ENCODE measurements at places on chromosomes 3 and 15.

DNA sequence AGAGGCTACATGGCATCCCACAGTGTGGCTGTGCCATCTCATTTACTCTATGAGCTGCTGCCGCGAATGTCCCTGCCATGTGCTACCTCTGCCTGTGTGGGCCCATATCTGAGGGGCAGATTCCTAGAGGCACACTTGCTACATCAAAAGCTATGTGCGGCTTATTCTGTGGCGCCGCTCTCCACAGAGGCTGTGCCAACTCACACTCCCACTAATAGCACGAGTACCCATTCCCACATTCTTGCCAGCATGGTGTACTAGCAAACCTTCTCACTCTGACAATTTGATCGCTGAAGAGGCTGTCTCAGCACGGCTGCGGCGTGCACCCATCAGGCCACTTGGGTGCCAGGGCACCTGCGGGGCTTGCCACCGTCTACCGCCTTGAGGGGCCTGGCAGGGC lies 31.2 kb upstream of the MUSTN1 start:
- no peak for DNase-seq

DNA sequence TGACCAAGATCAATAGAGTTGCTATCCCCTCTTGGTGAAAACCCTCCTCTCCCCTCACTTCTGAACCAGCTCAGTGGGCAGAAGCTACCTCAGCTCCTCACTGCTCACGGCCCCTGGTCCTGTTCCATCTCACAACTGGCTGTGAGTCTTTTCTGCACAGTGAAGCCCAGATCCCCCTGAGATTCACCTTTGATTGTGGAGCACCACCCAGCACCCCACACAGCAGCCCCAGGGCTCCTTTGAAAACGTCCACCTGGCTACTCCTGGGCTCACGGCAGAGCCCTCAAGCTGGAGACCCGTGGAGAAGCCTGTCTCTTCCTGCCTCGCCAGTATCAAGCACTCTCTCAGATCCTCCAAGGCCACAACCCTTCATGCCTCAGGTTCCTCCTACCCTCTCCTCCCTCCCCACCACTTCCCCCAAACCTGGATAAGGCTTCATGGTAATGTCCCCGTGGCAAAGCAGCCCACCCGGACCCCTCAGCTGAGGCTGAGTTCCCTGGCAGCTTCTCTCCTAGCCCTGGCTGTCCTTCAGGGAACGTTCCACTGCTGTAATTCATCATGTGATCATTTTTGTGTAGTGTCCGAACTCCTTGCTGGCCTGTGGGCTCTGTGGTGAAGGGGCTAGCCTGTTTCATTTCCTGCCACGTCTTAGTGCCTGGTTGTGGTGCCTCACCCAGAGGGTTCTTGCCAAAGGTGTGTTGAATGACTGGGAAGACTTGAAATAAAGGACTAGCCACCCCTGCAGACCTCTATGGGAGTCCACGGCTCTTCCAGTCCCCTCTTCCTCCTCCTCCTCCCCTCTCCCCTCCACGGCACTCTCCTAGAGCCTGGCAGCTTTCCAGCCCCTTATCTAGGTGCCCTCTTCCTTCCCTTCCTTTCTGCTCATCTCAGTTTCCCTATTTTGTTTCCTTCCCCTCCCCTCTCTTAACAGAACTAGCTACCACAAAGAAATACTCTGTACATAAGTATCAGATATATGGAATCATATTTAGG lies 44.5 kb downstream of the KY start:
- no peak for DNase-seq

DNA sequence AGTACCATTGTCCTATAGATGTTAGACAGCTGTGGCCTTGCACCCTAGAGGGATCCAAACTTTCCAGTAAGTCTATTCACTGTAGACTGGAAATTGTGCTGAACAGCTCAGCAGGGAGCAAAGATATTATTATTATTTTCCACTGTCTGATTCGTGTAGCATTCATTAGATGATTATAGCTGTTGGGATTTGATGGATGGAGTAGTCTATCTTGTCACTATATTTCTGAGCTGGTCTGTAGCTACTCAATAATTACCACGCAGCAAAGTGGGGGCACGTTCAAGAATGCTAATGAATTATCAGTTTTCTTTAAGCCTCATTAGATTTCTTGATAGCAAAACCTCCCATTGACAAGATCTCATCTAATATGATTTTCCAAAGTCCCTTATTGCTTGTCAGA lies 113.2 kb downstream of the RTP4 start:
- DNase-seq = no peak

DNA sequence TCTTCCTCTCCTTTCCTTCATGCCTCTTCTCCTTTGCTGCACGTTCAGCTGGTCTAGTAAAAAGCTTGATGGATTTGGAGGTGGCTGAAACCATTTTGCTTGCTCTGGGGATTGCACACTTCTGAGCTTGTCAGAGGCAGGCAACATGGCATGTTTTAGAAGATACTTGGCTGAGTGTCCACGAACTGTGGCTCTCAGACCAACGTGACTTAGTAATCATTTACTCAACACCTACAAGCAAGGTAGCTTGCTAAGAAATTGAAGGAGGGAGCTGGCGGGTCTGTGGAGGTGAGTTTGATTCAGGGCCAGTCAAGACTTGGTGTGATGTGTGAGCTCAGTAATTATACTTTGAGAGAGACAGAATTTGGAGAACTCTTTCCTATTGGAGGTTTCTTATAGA lies 196.0 kb downstream of the LPP start:
- no peak for DNase-seq

DNA sequence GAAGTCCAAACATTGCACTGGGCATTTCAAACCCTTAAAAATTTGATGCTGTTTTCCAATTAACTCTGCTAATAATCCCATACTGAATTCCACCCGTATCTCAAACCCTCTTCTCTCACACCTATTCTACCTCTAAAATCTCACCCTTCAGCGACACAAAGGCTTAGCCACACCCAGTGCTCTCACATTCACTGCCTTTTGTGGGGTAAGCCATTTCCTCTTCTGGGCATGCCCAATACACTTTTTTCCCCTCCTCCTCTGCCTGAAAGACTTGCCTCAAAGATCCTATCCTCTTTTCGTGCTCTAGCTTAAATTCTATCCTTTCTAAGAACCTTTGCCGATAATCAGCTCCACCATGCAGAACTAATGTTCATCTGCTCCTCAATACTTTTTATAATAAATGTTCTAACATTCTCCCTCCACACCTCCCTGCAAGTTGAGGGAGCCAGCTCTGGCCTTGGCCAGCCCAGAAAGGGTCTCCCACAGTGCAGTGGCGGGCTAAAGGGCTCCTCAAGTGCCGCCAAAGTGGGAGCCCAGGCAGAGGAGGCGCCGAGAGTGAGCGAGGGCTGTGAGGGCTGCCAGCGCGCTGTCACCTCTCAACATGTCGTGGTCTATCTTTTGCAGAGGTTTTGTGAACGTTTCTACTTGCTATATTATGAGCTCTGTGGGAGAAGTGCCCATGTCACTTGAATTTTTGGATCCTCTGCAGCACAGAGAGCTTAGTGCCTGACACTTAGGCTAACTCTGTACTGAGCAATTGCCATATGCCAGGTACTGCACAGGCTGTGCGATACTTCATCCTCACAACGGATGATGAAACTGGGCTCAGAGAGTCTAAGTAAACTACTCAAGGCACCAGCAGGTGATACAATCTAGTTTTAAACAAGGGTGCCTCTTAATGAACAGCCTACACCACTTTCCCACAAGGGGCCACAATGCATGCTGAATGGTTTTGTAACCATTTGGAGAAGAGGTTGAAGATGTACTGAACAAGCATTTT lies 53.6 kb upstream of the BCL6 start:
- DNase-seq = no peak

DNA sequence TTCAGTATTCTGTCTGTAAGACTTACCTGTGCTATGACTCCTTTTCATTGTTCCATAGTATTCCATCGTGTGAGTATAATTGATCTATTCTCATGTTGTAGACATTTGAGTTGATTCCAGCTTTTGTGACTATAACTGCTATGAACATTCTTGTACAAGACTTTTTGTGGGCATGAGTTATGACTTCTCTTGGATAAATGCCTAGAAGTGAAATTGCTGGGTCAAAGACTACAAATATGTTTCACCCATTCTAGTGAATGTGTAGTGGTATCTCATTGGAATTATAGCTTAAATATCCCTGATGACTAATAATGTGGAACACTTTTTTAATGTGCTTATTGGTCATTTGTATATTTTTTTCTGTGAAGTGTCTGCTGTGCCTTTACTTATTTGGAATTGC lies 27.6 kb upstream of the NPHP3 start:
- DNase-seq = no peak

DNA sequence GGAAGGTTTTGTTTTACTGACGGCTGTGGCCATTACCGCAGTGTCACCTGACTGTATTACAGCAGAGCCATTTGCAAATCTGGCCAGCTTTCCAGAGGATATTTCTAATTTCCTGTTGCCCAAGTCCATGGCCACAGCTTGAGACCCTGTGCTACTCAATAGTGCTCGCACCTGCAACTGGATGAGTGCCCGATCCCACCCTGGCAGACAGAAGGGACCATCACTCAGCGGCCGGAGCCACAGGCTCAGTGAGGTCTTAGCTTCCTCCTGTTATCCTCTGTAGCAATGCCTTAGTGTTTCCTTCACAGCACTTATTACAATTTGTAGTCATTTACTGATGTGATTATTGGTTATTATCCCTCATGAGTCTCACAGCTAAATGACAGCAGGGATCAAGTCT lies 184.8 kb downstream of the LRRN1 start:
- DNase-seq = no peak

- DNase-seq = no peak
Observed at GRCh38 chr3:63791974-63792373, 27.1 kb upstream of the C3orf49 start.

GRCh38 chr3:143002083-143002712 lies 828 bp downstream of the U2SURP start:
- no peak for DNase-seq

GRCh38 chr15:56293495-56294292 lies 50.0 kb upstream of the RFX7 start:
- no peak for DNase-seq

- DNase-seq = no peak
Observed at GRCh38 chr15:69963385-69963784, 134.3 kb downstream of the TLE3 start.

- no peak for DNase-seq
Observed at GRCh38 chr3:179881791-179882190, 154.9 kb downstream of the PEX5L start.

GRCh38 chr3:13972679-13973379 lies 93.0 kb upstream of the WNT7A start:
- DNase-seq = no peak

- DNase-seq = no peak
Observed at GRCh38 chr3:6523043-6523442, 337.9 kb upstream of the GRM7 start.

GRCh38 chr3:64443546-64444381 lies 218.5 kb upstream of the PRICKLE2 start:
- no peak for DNase-seq

DNA sequence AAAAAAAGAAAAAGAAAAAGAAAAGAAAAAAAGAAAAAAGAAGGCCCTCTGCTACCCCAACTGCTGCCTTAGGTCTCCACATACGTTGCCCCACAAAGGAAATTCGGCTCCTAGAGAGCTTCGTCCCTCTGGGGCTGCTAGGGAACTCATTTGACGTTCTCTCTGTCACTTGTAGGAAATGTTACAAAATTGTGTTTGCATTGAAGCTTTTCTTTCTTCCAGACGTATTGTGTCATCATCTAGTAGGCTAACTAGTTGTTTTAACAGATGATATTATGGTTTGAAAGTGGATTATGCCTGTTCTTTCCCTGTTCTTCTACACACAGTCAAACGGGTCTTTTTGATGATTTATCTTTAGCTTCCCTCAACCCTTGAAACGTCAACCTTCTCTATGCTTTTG lies 125.3 kb downstream of the BDH1 start:
- no peak for DNase-seq

GRCh38 chr3:143810953-143811265 lies 37.4 kb downstream of the SLC9A9 start:
- DNase-seq = no peak

GRCh38 chr15:33148129-33148751 lies 46.3 kb downstream of the FMN1 start:
- DNase-seq = no peak

DNA sequence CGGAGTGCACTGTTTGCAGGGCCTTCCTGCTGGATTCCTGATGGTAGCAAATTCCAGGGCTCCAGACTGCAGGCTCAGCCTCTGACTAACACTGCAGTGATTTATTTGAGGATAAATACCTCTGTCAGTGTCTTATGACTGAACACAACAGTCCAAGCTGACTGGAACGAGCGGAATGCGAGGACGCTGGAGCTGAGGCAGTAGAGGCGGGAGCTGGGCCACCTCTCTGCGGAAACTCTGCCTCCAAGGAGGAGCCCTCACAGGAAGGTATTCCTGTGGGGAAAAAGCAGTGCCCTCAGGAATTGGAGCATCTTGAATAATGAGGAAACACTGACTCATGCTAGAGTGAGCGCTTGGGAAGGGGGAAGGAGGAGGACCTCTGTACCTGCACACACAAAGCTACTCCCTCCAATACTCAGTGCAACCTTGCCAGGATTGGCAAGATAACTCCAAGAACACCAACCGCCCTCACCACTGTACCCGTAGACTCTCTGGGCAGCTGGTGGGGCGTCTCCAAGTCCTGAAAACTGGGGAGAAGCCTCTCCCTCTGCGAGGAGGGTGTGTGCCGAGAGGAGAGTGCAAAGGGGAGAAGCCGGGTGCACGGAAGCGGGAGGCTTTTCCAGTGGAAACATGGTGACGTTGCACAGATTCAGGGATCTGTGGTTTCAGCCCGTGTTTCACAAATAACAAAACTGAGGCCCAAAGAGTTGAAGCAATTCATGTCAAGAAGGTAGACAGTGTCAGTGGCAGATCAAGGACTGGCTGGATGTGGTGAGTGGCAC lies 43.0 kb downstream of the VGLL4 start:
- no peak for DNase-seq

GRCh38 chr15:57461541-57461940 lies 85.2 kb downstream of the CGNL1 start:
- no peak for DNase-seq

DNA sequence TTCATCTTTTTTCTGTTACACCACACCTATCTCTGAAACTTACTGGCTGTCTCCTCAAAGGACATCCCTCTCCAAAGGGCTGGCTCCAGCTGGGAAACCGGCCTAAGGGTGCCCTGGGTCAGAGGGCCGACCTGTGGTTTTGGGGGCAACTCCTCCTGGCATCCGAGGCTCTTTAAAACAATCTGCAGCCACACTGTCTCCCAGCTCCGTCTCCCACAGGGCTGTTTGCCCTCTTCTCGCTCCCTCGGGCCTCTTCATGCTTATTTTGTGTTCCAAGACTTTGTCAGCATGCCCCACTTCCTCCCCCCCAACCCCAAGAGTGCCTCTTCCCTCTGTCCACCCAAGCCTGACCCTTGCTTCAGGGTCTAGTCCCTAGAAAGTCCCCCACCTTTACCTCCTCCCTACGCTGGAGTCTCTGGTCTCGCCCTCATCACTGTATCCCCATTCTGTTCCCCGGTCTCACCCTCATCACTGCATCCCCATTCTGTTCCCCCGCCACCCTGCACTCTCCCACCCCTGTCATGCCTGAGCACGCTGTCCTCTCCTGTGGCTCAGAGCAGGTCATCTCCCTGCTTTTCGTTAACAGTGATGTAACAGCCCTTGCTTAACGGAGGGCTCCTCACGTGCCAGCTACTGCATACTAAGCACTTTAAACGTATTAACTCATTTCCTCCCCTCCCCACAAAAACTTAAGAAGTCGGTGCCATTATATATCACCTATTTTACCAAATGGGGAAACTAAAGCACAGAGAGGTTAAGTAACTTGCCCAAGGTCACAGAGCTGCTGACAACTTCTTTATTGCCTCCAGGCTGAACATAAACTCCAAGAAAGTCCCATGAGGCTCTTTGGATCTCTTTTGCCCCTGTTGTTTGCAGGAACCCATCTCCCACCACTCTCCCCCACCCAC lies 1.1 kb upstream of the CSK start:
- DNase-seq = no peak
